ENCODE measurements at places on chromosomes 3 and 15.

DNA sequence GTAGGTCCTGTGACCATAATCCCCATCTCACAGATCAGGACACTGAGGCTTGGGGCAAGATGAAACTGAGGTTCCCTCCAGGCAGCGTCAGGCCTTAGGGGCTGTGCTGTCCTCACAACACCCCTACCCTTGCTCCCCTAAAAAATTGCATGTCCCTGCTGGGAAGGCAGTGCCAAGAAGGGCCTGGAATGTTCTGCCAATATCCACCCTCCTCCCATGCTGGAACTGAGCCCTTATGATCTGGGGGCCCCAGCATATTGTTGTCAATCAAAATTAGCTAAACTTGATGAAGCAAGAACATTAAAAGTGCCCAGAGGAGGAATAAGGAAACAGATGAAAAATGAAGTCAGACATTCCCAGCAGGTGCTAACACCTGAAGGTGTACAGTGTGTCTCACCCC lies 13.4 kb upstream of the RTP3 start:
- no peak for DNase-seq

DNA sequence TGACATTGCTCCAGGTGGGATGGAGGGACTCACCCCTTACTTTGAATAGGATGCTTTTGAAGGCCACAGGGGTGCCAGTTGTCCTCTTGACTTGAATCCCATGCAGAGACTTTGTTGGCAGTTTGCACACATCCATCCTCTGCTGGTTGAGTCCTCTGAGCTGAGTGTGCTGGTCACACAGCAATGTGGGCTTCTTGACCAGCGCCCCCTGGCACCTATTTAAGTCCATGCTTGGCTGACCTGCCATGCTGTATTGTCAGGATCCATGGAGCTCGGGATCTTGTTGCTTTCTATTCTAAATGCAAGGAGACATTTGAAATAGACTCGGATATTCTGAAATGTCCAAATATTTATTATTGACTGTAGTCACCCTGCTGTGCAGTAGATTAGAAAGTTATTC lies 19.8 kb downstream of the RAB7A start:
- DNase-seq: no peak

GRCh38 chr3:185422677-185423076 lies 59.7 kb downstream of the MAP3K13 start:
- no peak for DNase-seq

DNA sequence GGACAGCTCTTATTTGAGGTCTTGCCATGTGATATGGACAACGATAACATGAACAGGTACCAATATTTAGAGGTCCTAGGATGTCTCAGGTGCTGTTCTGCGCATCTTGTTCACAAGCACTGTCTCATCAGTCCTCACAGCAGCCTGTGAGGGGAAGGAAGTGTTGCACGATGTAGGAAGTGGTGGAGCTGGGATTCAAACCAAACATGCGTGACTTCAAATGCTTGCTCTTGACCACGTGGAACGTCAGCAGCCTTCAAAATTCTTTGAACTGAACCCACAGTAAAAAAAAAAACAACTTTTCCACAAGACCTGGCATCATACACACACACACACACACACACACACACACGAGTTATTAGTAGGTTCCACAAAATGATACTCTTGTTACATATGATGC lies 153.4 kb upstream of the SMAD3 start:
- DNase-seq: no peak

DNA sequence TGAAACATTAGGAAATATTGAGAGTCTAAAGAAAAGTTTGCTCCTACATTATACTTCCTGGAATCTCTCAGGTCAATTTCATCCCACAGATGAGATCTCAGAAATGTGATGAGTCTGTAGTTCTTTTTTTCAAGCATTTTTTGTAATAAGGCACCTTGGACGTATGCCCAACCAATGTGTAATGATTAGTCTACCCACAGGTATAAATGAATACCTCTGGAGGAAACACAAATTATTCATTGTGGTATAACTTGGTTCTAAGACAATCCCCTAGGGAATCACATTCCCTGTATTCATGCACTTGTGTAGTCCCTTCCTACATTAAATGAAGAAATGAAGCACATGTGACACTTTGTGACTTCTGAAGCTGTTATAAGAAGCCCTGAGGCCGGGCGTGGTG lies 596.2 kb upstream of the UBE2E2 start:
- DNase-seq: no peak

DNA sequence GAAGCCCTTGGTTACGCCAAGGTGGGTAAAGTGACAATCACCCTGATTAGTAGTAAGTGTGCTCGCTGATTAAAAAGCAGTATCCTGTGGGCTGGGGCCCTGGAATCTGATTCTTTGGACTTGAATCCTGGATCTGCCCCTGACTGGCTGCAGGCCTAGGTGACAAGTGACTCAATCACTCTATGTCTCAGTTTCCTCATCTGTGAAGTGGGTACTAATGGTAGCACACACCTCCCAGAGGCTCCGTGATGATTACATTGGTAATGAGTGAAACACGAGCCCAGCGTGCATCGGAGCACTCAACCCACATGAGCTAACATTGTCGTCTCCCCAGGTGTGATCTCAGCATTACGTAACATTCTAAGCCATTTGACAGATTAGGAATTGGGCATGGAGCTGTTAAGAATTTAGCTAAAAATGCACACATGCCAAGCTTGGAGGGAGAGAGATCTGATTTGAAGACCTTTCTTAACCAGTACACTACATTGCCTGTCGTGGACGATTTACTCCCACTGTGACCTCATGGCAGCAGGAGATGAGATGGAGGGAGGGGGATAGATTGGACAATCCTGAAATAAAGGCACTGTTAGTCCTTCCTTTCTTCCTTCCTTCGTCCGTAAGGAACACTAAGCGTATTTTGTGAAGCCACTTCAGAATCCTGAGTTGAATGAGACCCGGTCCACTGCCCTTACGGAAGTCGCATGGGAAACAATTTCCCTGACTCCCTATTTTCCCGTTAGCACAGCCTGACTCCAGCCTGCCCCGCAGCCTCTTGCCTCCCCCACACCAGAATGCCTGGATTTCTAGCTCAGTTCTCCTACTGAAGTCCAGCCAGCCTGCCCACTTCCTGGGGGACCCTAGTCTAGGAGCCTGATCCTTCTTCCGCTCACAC lies 32.1 kb downstream of the MGLL start:
- no peak for DNase-seq

DNA sequence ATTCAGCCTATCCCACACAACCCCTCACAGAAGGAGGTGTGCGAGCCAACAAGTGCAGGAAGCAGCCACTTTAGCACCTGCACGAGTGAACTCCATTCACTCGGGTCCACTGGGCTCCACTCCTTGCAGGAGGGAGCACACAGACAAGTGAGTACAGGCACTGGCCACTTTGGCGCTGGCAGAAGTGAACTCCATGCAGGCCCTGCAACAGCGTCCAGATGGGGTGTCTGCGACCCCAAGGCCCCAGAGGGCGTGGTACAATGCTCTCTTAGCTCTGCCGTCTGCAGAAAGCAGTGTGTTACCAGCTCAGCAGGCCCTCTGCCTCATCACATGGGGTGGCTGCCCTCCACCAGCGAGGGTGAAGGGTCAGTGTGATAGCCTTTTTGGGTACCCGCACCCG lies 388.0 kb upstream of the CNTN4 start:
- no peak for DNase-seq

- no peak for DNase-seq
Measured at GRCh38 chr15:32886459-32886858, 168.7 kb downstream of the GREM1 start.

DNA sequence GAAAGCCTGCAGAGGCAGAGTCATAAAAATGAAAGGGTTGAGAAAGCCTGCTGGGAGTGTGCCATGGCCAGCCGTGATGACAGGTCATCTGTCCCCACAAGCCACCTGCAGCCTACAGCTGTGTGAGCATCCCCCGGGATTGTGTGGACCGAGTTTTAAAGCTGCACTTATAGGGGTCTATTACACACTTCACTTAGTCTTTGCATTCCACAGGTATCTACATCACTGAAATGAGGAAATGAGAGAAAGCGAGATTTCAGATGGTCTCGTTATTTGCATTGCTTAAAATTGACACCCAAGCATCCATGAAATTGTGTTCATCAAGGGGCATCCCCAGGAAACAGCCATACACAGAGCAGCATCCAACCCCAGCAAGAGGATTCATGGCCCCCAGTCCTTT lies 137.6 kb upstream of the TRIM42 start:
- no peak for DNase-seq

DNA sequence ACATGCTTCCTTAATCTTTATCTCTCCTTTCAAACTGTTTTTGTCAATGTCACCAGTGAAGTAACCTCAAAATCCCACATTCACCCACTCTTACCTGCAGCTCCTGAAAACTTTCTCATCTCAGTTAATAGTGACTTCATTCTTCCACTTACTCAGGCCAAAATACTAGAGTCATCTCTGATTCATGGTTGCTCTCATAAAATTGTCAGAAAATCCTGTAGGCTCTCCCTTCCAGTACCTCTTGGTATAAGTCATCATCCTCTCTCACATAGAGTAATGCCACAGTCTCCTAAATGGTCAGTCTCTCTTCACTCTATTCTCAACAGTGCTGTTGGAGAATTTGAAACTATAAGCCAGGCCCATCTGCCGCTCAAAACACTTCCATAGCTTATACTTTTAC lies 34.9 kb upstream of the POU1F1 start:
- DNase-seq: no peak

DNA sequence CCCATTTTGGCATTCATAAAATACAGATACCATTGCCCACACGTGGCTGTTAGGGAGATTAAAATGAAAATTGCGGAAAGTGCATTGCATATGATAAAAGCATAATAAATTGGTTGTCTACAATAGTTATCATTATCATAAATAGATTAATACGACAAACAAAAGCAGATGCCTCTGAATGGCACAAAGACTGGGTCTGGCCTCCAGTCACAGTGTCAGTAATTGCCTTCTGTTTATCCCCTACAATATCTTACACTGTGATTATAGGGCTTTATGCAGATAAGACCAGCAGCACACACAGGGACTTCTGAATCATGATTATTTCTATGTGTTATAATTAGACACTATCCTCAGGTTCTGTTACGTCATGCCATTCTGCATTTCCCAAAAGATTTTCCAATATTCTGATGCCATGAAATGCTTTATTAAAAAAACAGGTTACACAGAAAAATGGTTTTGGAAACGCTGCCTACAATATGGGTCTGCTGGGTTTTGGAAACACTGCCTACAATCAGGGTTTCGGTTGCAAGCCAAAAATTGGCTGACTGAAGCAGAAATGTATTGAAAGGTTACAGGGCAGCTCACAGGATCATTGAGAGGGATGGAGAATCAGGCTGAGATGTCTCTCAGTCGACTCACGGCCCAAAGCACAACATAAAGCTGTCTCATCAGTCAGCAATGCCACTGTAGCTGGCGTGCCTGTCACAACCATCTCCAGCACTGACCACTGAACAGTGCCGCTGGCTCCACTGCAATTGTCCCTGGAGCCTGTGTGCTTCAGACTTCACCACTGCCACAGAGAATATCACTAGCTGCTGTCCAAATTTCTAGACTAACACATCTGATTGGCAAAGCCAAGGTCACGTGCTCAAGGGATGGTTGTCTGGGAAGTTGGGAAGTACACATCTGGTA lies 248.1 kb downstream of the ERC2 start:
- no peak for DNase-seq

- DNase-seq: no peak
Measured at GRCh38 chr15:82923744-82924143, 28.8 kb downstream of the HOMER2 start.

- no peak for DNase-seq
Measured at GRCh38 chr15:74134387-74135027, 4.1 kb downstream of the ISLR2 start.

Data from HS-27A (cell line).